ENCODE measurements at places on chromosomes 3 and 15.

- no peak for DNase-seq
These were observed 332.3 kb upstream of the C2CD4B start for GRCh38 chr15:62497356-62497755.

DNA sequence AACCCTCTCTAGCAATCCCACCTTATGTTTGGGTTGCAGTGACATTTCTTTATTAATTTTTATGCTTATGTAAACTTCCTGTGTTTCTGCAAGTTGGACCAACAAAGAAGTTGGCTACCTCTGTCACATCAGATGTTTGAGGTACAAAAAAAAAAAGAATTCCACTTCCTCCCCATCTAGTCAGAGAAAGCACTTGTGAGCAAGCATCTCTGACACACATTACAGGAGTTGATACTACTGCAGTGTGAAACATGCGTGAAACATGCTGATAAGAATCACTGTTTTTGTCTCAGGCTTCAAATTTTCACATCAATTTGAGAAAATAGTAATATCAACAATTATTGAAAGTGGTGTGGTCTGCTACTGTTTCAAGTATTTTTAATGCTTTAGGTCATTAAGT lies 1.3 kb downstream of the SCAANT1 start:
- no peak for DNase-seq

- DNase-seq = no peak
These were observed 110.6 kb upstream of the MEF2A start for GRCh38 chr15:99454941-99455788.

DNA sequence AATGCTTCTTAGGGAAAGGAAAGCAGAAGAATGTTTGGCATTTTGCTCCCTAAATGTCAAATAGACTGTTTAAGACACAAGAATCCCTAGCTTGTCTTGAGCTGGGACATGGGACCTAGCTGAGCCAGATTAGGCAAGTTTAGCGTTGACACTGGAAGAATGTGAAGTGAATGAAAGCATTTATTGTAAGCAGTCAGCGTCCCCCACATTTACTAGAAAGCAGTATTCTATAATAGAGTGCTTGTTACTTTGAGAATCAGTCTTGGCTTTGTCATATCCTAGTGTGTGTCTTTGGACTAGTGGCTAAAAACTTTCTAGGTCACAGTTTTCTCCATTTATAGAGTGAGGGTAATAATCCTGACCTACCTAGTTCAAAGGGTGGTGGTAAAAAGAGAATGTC lies 161.6 kb downstream of the ADAMTSL3 start:
- no peak for DNase-seq

DNA sequence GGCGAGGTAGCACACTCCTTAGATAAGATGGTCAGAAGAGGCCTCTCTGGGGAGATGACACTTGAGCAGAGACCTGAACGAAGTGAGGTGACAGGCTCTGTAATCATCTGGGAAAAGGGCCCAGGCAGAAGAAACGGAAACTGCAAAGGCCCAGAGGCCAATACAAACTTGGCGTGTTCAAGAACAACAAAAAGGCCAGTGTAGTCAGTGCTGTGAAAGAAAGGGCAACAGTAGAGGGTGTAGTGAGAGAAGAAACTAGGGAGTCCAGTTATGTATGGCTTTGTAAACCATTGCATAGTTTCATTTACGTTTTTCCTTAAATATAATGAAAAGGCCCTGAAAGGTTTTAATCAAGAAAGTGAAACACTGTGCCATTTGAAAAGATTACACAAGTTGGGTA lies 31.8 kb downstream of the PLD1 start:
- DNase-seq = no peak

DNA sequence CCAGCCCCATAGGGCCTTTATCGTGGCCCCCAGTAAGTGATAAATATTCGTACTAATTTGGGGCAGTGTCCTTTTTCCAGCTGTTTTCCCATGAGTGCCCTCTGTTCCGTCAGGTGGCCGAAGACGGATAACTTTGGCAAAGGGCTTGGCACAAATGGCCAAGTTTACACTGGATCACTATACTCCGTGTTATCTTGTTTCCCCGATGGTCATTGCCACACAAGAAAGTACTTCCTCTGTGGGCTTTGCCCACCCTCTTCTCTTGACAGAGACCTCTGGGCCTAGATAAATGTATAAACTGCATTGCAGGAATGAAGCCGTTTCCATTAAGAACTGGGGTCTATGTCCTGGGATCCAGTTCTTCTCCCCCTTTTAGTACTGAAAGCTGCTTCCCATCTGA lies 39.1 kb downstream of the SMAD3 start:
- no peak for DNase-seq

- DNase-seq = no peak
These were observed 23.5 kb downstream of the MYH15 start for GRCh38 chr3:108486941-108487340.

DNA sequence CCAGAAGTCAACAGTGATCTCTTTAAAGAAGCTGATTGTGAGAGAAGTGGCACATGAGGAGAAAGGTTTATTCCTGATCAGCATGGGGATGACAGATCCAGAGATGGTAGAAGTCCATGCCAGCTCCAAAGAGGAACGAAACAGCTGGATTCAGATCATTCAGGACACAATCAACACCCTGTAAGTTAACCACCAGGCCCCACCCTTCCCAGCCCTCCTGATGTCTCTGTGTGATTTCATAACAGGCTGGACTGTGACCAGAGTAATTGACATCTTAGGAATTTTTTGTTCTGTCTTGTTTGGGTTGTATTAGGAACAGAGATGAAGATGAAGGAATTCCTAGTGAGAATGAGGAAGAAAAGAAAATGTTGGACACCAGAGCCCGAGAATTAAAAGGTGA lies 67.7 kb downstream of the KLHL25 start:
- DNase-seq = no peak

DNA sequence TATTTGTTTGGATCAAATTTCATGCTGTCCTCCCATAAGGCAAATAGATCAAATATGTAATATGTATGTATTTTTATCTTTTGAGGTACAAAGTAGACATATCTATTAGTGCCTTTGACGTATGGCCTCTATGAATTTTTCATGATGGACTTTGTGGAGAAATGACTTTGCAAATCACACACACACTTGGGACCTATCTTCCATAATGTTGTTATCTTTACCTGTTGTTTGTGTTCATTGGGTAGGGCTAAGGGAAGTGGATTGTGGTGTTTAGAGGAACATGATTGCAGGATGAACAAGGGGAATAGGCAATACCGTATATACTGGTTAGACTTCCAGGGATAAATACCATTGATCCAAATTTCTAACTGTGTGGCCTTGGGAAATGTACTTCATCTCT lies 142.3 kb downstream of the GHSR start:
- no peak for DNase-seq

- DNase-seq = no peak
These were observed 20.5 kb downstream of the EXOSC7 start for GRCh38 chr3:44996556-44996969.

DNA sequence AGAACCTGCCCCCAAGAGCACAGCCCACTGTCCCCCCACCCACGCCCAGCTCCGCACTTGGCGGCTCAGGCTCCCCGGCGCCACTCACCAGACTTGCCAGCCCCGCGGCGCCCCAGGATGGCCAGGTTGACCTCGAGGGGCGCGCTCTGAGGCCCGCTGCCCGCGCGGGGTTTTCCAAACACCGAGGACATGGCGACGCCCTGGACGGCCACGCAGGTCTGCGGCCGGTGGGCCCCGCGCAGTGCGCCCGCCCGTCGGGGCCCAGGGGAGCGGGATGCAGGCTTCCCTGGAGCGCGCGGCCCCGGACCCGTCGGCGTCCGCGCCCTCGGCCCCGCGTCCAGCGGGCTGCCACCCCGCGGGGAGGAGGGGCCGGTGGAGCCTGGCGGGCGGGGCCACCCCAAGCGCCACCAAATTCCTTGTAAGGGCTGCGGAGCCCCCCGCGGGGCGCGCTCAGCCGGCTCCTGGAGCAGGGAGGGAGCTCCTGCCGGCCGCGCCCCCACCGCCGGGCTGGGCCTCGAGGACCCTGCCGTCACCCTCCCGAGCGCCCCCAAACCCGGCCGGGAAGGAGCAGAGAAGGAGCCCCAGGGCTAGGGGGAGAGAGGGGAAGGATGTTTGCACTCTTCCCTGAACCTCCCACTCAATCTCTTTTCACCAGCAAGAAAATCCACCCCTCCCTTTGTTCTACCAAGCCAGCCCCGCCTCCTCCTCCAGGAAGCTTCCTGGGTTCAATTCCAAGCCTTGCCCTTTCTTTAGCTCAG lies at the start of gene RASL12:
TSS of gene RASL12 (minus strand) at position 347 of the 758 bp plus-strand sequence. CDS start at position 191, 156 bp downstream.
- no peak for DNase-seq

- no peak for DNase-seq
These were observed 786.2 kb downstream of the AGBL1 start for GRCh38 chr15:86865920-86866319.

- DNase-seq = no peak
These were observed 110.1 kb upstream of the GBE1 start for GRCh38 chr3:81871358-81872155.

- DNase-seq = no peak
These were observed 59.1 kb downstream of the FAM43A start for GRCh38 chr3:194744826-194745225.
